ENCODE measurements at places on chromosomes 11 and 22.

DNA sequence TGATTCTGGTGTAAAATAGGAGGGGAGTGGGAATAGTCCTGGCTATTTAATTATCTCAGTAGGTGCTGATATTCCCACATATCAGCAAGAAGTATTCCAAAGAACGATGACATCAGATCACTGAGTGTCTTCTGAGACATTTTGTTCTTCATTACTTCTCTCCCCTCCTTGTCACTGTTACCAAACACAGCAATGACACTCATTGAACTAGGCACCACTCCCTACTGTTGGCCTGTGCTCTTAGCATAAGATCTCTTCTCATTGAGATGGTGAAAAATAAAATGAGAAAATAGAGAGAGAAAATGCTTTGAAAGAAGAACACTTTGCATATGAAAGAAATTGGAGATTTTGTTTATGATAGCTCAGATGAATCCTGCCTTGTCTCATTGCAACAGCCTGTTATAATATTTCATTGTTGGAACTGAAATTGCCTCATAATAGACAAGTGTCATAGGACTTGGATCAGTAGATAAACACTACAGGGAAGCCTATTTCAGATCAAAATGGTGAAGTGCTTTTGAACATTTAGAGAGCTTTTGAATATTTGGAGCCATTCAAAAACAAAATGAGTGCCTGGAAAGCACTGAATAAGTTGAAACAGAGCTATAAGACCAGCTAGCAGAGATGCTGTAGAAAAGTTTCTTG lies 11.3 kb upstream of the ETS1 start:
- DNase-seq, result peak; percentile 26

- no peak for DNase-seq
Measured at GRCh38 chr11:78259777-78260487, 71.2 kb downstream of the USP35 start.

DNA sequence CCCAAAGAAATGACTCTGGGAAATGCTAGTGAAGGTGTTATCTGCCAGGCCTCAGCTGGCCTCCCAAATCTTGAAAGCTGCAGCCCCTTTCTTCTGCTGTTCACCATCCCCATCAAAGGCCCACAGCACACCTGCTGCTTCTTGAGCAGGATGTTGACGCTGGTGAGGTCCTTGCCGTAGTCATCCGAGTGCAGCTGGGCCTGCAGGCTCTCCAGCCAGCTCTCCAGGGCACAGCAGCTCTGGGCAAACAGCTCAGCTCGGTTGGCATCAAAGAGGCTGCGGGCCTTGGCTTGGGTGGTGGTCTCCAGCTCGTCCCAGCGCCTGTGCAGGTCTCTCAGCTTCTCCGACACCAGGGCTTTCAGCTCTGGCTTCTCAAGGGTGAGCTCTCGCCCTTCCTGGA lies 18.5 kb upstream of the RBM4B start:
- no peak for DNase-seq

- peak; percentile 97 for DNase-seq
Measured at GRCh38 chr11:65418681-65419459, 3.7 kb upstream of the NEAT1 start.

GRCh38 chr22:32202161-32202538 lies 2.7 kb downstream of the RFPL2 start:
- DNase-seq, result no peak

DNA sequence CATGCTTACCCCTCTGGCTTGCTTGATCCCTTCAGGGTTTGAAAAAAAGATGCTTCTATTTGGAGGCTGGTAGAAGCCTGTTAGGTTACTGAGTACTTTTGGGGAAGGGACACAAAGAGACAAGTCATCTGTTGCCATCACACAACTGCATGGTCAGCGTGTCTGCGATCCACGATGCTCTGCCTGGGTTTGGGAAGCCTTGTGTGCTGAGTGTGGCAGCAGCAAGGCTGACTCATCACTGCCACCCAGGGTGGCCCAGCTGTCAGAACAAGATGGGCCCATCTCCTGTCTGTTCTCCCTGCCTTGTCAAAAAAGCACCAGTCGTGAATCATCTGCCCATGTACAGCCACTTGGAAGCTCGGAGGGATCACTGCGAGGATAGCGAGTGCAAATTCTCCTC lies 26.2 kb downstream of the UBASH3B start:
- DNase-seq, result no peak

GRCh38 chr11:2691991-2692875 lies 7.6 kb downstream of the KCNQ1OT1 start:
- DNase-seq, result no peak

- DNase-seq, result no peak
Measured at GRCh38 chr22:18980829-18981228, 44.7 kb upstream of the PRODH start.

GRCh38 chr11:95282291-95282751 lies 51.3 kb upstream of the SESN3 start:
- no peak for DNase-seq

DNA sequence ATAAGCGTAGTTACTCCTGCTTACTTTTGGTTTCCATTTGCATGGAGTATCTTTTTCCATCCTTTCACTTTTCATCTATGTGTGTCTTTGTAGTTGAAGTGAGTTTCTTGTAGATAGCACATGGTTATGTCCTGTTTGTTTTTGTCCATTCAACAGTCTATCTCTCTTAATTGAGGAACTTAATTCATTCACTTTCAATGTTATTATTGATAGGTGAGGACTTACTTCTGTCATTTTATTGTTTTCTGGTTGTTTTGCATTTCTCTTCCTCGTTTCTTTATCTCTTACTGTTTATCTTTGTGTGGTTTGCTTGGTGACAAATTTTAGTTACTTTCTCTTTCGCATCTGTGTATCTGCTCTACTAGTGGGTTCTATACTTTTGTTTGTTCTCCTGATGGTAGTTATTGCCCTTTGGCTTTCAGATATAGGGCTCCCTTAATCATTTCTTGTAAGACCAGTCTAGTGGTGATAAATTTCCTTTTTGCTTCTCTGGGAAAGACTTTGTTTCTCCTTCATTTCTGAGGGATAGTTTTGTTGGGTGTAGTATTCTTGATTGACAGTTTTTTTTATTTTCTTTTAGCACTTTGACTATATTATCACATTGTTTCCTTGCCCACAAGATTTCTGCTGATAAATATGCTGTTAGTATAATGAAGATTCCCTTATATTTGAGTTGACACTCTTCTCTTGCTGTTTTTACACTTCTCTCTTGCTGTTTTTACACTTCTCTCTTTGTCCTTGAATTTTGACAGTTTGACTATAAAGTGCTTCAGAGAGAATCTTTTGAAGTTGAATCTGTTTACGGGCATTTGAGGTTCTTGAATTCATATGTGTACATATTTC lies 9.0 kb upstream of the RAG1 start:
- no peak for DNase-seq

DNA sequence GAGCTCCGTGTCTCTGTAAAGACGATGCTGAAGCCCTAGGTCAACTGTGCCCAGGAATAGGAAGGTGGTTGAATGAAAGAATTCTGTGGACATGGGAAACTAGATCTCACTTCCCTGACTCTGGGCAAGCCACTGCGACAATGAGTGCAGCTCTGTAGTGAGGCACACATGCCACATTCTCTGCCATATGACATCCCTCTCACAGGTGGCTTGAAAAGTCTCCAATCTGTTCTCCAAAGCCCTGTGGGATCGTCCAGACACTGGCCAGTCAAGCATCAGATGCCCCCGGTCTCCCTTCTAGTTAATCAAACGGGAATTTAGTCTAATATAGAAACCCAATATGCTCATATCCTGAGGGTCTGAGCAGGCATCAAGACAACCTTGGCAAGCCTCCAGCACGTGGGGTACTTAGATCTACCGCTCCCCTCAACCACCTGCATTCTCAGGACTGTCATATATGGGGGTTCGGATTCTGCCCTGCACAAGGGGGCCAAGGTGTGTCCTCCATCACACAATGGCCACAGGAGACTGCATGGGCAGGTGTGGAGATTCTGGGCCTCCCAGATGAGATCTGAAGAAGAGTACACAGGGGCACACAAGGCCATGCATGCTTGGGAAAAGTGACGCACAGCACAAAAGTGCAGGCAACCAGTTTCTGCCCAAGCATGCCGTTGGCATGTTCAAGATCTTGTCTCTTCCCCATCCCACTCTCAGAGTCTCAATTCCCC lies 11.9 kb downstream of the DKK3 start:
- no peak for DNase-seq

DNA sequence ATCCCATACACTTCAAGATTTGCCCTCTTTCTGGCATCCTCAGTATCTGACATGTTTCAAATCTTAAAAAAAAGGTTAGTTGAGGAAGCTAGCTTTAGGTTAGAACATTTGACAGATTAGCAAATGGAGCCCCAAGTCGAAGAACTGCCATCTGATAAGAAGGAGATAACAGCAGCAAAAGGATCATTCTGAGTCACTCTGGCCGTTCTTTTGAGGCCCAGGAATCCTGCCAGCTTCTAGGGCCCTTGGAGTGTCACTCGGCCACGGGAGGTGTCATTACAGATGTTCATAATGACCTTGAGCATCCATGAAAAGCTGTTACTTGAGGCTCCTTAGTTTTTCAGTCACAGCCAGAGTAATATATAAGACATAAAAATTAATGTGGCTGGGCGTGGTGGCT lies 132.1 kb upstream of the RASSF10 start:
- DNase-seq, result no peak

DNA sequence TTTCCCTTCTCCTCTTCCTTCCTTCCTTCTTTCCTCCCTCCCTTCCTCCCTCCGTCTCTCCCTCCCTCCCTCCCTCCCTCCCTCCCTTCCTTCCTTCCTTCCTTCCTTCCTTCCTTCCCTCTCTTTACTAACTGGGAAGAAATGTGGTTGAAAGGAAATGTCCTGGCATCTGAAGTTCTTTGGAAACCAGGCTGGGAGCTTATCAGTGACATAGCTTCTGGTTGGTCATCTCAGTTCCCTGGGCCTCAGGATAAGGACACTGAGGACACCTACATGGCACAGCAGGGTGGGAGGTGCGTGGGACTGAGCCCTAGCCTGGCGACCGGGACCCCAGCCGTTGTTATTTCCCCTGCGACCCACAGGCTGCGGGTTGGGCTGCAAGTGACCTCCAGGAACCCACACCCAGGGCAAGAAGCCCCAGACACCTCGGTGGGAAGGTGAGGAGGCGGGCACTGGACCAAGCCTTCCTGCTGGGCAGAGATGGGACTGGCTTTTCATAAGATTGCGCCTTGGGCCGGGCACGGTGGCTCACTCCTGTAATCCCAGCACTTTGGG lies 1486.5 kb downstream of the TBC1D22A start:
- no peak for DNase-seq

GRCh38 chr11:15489281-15489680 lies 374.6 kb downstream of the INSC start:
- no peak for DNase-seq

DNA sequence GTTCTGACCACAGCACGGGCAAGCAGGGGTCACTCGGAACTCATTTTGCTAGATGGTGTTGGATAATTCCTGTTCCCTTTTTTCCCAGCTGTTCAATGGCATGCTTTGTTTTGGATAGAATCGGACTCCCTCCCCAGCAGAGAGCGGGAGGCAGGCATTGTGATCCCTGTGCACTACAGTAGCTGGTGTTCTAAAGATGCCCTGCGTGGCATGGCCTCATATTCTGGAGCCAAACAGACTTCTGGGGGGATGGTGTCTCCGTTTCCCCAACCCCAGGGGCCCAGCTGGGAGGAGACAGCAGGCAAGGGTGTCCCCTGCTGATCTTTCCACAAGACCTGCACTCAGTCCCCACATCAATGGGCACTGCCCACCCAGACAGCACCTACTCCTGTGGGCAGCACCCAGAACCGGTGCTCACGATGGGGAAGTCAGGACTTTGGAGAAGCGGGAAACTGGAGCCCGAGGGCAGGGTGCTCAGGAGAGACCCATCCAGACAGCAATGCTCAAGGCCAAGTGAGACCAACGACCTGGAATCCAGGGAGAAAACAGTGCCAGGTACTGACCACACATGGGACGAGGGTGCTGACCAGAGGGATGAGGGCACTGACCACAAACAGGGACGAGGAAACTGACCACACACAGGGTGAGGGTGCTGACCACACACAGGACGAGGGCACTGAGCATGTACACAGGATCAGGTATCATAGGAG lies 934.9 kb downstream of the BRD1 start:
- DNase-seq, result no peak

DNA sequence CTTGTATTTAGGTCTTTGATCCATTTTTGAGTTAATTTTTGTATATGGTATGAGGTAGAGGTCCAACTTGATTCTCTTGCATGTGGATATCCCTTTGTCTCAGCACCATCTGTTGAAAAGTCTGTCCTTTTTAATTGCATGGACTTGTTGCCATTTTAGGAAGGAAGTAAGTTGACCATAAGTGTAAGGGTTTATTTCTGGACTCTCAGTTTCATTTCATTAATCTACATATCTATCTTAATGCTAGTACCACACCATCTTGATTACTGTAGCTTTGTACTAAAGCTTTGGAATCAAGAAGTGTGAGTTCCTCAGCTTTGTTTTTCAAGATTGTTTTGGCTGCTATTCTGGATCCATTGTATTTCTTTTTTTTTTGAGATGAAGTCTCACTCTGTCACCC lies 31.4 kb downstream of the CBL start:
- DNase-seq, result no peak

DNA sequence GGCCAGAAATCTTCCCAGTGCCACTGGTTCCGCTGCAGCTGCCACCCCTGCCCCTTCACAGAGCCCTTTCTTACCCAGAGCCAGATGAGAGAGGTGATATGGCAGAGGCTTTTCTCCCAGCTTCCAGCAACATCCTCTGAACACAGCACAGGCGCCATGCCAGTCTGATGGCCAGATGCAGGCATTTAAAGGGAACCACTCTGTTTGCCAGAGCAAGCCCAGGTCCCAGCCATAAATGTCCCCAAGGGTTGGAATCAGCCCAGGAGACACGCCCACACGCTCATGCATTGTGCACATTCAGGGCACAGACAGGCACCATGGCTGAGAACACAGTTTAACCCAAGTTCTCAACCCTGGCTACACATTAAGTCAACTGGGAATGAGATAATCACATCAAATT lies 114.3 kb upstream of the CSNK2A3 start:
- no peak for DNase-seq

GRCh38 chr11:9847636-9848035 lies 183.8 kb downstream of the SWAP70 start:
- peak; percentile 39 for DNase-seq

DNA sequence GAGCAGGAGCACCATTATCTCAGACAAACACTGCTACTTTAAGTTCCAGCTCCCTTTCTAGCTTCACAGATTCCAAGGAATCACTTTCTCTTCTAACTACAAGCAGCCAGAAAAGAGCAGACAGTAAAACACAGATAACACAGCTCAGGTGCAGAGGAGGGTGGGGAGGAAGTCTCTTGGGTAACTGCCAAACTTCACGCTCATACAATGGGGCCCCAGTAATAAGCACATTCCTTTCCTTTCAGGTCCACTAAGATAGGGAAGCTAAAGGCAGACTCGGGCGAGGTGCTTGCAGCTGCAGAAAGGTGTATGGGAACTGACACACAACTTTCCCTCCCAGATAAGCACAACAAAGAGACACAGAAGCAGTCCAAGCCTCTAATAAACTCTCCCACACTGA lies 69.2 kb upstream of the OR9G4 start:
- no peak for DNase-seq
